Endothelial cell (in vitro differentiated cells): ENCODE measurements at places on chromosomes 11 and 22. TPM values are rescaled to one million over a fixed set of nuclear protein-coding genes. Genes with fewer than 3 reads are reported as not detected.

The SLC22A25 gene
- not detected for total RNA-seq

The HEPHL1 gene
- not detected for total RNA-seq

The CECR2 gene
- 65.3 TPM for total RNA-seq

The CHADL gene
- total RNA-seq: 1.2 TPM

The SCN3B gene
- 34.1 TPM for total RNA-seq

The SEC14L3 gene
- total RNA-seq: not detected

The OR10W1 gene
- total RNA-seq: not detected

The PKDREJ gene
- not detected for total RNA-seq
